ENCODE measurements at places on chromosomes 5 and 9.

GRCh38 chr9:101832486-101832885 is 94.0 kb upstream of the GRIN3A start:
- no peak for DNase-seq

GRCh38 chr5:17151686-17152085 is 65.7 kb upstream of the BASP1 start:
- DNase-seq, result no peak

GRCh38 chr5:53479590-53480415 is 626 bp upstream of the FST start:
- DNase-seq, result peak; percentile 33

GRCh38 chr5:135271533-135272310 is 127.3 kb downstream of the MACROH2A1 start:
- no peak for DNase-seq

DNA sequence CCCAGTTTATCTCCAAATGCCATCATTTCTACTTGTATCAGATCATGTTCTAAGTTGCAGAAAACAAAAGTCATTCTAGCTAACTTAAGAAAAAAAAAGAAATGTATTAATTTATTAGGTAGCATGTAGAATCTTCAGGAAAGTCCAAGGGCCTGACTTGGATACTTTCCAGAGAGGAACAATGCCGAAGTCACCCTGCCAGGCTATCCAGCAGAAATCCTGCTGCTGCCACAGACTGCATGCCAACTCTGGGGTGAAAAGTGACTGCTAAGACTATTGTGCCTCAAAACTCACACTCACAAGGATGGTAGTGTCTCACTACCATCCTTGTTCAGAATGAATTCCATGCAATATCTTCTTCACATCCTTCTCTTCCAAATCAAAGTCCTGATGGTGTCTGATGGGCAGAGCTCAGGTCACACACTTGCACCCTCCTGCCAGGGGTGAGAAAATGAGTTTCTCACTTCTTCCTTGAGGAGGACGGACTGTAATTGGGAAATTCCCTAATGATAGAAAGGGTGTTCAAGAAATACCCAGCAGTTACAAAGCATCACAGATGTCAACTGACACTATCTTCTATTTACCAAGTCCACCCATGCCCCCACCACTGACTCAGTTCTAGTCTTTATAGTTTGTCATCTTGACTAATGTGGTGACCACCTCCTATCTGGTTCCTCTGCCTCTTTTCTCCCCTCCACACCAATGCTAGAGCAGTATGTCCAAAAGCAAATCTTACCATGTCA is 279.4 kb downstream of the CWC27 start:
- no peak for DNase-seq

GRCh38 chr9:108316066-108316465 is 539.7 kb downstream of the ACTL7B start:
- DNase-seq, result no peak

DNA sequence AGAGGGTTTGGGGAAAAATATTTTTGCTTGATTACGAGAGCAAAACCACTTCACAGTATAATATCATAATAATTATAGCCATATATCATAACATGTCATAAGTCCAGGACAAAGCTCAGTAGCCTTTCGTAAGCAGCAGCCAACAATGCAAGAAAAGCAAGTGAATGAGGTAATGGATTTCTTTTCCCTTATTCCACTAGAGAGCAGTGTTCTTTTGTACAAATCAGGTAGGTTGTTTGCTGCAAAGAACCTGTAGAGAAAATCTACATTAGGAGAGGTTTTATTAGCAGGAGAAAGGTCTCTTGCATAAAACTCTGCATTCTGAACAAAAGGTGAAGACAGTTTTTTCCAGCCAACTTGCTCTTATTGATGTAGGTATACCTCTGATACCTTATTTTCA is 1033.4 kb downstream of the TLE4 start:
- DNase-seq, result peak; percentile 35

- DNase-seq, result no peak
These were observed 37.9 kb downstream of the ADRB2 start for GRCh38 chr5:148864113-148864841.

DNA sequence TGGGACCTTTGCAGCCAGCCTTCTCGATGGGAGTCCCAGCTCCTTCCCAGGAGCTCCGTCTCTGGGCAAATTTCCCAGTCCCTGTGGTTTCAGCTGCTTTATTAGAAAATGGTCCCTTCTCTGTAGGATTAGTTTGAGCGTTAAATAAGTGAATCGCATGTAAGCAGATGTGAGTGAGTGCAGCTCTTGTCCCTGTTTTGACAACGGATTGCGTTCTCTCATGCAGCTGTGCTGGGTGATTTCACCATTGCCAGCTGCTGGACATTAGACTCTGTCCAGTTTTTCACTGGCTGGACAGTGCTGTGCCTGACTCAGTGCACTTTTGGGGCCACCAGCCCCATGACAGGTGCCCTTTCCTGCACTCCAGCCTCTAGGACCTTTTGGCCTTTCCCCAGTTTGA is 11.6 kb upstream of the CEL start:
- no peak for DNase-seq

DNA sequence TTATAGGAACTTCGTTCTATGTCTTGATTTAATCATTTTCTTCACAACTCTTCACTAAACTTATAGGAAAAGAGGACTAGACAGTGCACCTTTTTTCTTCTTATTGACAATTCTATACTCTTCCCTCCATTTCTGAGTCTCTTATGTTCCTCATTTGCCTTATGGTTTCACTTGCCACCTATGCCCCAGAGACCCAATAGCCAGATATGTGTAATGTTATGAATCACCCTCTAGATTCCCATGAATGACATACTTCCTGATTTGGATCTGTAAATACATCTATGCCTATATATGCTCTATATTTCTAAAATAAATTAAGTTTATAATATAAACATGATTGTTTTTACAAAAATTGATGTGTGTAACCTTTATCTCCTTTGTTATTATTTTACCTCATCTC is 514.1 kb upstream of the MEF2C start:
- DNase-seq, result no peak
